Stimulated activated CD4-positive, alpha-beta T cell treated with anti-CD3 and anti-CD28 coated beads, Interleukin-4, amount 100 ng/mL, for 1 hour (primary cell): ENCODE measurements at places on chromosomes 13 and 19.

GRCh38 chr13:52906122-52906903, 57.9 kb upstream of the PCDH8 start:
- no peak for DNase-seq

DNA sequence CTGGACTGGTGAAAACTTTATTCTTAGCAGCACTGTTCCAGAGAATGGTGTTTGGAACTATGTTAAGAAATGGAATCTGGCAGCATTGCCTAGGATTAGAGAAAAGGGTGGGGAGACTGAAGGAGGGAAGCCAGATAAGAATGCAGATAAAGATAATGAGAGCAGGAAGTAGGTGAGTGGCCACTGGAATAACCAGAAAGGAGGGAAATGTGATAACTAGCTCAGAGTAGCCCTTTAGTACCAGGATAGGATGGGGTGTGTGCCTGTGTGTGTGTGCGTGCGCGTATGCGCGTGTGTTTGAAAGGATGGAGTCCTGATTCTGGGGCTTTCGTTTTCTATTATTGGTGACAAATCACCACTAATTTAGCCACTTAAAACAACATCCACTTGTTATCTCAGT, 33.4 kb upstream of the FRY start:
- DNase-seq, result no peak

DNA sequence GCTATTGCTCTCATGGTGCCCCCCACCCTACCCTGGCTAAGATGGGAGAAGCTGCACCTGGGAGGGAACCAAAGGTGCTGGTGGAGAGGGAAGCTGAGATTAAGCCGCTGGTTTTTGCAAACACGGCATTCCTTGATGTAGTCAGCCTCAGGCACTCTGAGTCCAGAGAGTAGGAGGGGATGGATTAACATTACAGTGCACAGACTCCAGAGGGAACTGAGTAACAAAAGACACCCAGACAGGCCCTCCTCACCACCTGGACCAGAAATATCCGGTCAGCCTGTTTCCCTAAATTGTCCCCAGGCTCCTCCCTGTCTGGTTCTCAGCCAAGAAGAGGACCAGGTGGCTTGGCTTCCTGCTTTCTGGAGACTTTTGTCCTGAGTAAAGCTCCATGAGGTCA, 28.9 kb upstream of the PABPC3 start:
- DNase-seq, result no peak

- no peak for DNase-seq
Observed at GRCh38 chr19:56748378-56748777, 76.8 kb upstream of the ZNF835 start.

DNA sequence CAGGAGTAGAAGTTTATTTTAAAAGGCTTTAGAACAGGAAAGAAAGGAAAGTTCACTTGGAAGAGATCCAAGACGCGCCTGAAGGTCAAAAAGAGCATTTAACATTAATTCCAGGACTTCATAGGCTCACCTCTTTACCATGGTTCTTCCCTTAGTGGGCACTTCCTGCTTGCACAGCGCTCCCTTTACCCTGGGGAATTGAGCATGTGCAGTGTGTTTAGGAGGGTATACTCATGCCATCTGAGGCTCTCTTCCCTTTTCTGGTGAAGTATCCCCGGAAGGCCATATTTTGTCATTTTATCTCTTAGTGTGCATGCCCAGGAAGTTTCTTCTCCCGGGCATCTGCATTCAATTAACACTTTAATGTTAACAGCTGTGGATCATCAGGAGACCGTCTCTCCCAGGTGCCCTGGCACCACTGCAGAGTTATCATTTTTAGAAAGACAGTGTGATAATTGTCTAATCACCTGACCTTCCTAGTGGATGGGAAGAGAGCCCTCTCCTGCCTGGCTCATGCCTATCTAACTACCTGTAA, 66.1 kb upstream of the ABCC4 start:
- DNase-seq, result no peak

DNA sequence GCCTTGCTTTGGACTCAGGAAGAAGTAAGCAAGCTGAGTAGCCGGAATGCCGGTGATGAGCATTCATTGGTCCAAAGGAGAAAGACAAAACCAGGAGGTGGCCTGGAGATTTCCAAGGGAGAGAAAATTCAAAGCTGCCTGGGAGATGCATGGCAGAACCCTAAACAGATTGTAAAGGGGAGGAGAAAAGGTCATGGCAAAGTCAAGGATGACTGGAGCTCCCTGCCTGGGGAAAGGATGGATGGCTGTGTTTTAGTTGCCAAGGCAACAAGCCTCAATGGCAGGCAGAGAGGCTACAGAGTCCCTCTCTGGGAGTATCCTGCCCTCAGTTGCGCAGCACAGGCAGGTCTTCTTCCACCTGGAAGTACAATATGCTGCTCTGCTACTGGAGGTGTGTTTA, 134.0 kb downstream of the ENOX1 start:
- no peak for DNase-seq
